Neuronal stem cell (in vitro differentiated cells): ENCODE measurements at places on chromosomes 5 and 9.

GRCh38 chr9:136013524-136014034, 52.4 kb upstream of the UBAC1 start:
- DNase-seq, result no peak

- no peak for DNase-seq
Observed at GRCh38 chr9:3658964-3659363, 133.2 kb upstream of the RFX3 start.

DNA sequence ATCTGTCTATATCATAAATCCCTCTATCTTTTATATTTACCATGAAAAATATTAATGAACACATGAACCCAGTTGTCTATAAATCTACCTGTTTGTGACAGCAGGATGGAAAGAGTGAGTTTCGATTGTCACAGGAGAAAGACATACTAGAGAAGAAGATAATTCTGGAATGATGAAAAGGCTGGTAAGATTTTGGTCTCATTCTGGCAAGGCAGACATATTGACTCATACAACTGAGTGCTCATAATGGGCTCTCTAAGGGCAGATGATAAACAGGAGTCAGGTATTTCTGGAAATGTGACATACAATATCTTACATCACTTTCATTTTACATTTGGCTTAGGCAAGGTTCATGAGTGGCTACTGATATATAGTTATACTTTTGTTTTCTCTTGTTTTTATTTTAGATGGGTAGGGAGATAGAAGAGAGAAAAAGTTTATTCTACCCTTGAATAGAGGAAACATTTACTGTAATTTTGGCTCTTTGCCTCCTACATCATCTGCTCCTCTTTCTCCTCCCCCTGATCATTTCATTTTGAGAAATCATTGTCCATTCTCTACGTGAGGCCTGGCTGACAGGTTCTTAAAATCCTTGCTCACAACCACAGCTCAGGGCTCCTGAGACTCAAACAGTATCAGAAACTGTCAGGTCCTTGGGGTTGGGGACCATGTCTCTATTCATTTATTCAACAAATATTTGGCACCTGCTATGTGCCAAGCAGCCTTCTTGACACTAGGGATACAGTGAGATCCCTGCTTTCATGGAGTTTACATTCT, 14.4 kb downstream of the ELOVL7 start:
- DNase-seq, result no peak

GRCh38 chr5:170108266-170108785, 2.6 kb downstream of the FOXI1 start:
- no peak for DNase-seq
